ENCODE measurements at places on chromosomes 3 and 15. TPM values are rescaled to one million over a fixed set of nuclear protein-coding genes. Genes with fewer than 3 reads are reported as not detected.

DNA sequence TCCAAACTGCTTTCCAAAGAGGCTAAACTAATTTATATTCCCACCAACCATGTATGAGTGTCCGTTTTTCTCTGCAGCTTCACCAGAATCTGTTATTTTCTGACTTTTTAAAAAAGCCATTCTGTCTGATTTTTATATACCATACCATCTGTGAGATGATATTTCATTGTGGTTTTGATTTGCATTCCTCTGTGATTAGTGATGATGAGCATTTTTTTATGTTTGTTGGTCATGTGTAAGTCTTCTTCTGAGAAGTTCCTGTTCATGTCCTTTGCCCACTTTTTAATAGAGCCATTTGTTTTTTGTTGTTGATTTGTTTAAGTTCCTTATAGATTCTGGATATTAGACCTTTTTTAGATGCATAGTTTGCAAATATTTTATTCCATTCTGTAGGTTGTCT is 179.4 kb upstream of the ALCAM start:
- DNase-seq: no peak

GRCh38 chr3:120846073-120846472 is 61.9 kb upstream of the STXBP5L start:
- DNase-seq: no peak

- no peak for DNase-seq
These were observed 27.5 kb downstream of the TMEM158 start for GRCh38 chr3:45198264-45199260.

The DUOXA2 gene
- 0.67 TPM for total RNA-seq

- peak; percentile 35 for DNase-seq
These were observed 9.6 kb upstream of the PSMD2 start for GRCh38 chr3:184289426-184289938.

All from Peyer's patch (tissue), 4 donors.